Activated CD8-positive, alpha-beta memory T cell treated with anti-CD3 and anti-CD28 coated beads for 1 hour (primary cell): ENCODE measurements at places on chromosomes 2 and 18.

DNA sequence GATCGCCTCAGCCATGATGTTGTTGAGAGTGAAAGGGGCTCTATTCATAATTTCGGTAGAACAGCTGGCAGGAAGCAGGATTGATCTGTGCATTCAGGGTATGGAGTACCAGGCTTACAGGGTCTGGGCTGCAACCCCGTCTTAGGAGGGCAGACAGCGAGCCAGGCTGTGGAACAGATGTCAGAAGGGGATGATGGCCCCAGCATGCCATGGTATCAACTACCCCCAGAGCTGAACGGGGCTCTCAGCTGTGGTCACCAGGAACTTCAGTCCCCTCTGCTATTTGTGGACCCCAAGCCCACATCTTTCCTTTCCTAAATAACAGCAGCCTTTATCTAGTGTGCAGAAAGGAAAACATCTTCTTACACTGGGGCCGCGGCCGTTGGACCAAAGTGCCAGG, 422.2 kb upstream of the SALL3 start:
- DNase-seq: no peak

GRCh38 chr2:130729322-130730299, 741 bp downstream of the GPR148 start:
- no peak for DNase-seq

GRCh38 chr2:186422226-186422625, 63.8 kb upstream of the ZC3H15 start:
- DNase-seq: no peak

DNA sequence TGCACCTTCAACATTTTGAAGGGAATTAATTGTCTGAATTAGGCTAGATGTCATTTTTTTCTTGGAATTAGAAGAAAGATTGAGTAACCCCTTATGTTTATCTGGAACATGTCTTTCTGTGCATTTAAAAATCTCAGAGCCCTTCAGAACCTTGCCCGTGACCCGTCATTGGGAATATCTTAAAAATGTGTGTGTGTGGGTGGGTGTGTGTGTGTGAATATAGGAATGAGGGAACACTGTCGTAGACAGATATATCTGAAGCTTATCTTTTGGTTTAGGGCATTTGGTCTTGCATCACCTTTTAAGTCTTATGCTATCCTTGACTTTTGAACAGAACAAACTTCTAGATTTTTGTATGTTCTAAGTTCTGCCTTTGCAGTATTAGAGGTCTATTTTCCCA, 13.5 kb upstream of the IL1RL1 start:
- no peak for DNase-seq

DNA sequence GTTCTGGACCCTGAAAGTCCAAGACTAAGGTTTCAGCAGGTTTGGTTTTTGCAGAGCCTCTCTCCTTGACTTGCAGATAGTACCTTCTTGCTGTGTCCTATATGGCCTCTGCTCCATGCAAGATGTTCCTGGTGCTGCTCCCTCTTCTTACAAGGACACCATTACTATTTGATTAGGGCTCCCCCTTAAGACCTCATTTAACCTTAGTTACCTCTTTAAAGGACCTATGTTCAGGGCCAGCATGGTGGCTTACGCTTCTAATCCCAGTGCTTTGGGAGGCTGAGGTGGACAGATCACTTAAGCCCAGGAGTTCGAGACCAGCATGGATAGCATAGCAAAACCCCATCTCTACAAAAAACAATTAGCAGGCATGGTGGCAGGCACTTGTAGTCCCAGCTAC, 179.0 kb downstream of the SLC39A10 start:
- no peak for DNase-seq

DNA sequence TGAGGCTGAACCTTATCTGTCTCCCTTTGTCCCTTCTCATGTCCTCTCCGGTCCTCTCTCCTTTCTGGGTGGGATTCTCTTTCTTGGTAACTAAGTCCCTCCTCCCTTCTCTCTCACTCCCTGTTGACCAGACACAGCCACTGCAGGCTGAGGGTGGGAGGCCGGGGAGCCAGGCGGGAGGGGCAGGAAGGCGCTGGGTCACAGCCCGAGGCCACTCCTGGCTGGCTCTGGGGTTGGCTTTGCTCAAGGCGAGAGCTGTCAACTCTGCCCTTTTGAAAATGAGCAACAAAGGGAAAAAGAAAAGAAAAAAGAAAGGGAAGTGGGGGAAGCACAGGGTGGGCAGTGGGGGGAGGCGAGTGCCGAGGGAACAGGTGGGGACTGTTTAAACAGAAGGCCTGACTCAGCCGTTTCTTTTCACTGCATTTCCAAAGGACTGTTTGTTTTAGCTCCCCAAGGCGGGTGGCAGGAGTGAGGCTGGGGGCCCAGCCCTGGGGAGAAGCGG, 70.5 kb upstream of the IGFBP5 start:
- no peak for DNase-seq

- DNase-seq: no peak
These were observed 216.5 kb upstream of the SLC8A1 start for GRCh38 chr2:40668425-40668824.

DNA sequence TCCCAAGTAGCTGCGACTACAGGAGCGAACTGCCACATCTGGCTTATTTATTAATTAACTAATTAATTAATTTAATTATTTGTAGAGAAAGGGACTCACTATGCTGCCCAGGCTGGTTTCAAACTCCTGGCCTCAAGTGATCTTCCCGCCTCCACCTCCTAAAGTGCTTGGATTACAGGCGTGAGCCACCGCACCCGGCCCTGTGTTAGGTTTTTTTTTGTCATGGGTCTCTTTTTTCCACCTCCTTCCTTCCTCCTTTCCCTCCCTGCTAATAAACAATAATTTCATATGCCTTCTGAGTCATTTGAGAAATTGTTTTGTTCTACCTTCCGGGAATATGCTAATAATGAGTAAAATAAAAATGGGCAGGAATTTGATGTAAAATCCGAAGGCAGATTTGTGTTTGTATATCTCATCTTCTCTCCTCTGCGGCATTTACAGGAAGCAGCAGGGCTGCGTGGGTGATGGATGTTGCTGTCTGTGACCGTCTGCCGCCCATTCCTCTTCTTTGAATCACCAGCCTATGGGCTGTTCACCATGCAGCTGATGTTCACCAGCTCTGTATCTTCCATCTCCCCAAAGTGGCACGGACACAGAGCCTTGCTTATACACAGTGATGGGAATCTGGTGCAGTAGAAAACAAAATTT, 89.9 kb downstream of the ACSL3 start:
- DNase-seq: no peak

DNA sequence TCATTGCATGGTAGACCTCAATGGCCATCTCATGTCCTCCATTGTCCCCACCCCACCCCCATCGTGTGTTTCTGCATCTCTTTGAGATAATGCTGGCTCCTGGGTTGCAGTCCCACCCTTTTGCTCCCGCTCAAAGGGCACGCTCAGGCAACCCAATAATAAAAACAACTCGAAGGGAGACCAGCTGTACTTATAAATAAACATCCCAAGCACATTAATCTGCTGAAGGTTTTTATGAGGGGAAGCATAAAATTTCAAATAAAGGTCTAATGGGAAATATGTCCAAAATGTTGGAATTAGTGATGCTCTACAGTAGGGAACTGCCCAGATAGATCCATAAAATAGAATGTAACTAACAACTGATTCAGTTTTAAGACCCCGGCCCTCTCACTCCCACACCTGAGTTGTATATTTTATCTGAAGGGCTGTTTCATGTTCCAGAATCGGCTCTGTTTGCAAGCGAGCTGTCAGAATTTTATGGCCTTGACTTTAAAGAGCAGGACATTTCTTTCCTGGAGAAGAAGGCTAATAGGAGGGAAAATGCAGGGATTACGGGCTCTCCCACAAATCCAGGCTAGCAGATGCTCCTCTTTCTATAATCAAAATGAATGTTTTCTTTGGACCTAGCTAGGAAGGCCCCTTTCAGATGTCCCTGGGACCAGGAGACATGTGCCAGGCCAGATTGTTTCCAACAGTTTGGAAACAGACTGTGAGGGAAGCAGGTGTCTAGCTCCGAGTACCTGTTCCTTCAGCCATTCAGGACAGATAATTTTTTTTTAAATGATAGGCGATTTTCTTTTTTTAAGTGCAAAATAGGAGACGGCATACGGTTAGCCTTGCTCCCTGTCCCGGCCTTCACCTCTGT, 103.7 kb downstream of the APOB start:
- DNase-seq: no peak

- no peak for DNase-seq
These were observed 39.9 kb upstream of the DARS1 start for GRCh38 chr2:136025057-136025973.

DNA sequence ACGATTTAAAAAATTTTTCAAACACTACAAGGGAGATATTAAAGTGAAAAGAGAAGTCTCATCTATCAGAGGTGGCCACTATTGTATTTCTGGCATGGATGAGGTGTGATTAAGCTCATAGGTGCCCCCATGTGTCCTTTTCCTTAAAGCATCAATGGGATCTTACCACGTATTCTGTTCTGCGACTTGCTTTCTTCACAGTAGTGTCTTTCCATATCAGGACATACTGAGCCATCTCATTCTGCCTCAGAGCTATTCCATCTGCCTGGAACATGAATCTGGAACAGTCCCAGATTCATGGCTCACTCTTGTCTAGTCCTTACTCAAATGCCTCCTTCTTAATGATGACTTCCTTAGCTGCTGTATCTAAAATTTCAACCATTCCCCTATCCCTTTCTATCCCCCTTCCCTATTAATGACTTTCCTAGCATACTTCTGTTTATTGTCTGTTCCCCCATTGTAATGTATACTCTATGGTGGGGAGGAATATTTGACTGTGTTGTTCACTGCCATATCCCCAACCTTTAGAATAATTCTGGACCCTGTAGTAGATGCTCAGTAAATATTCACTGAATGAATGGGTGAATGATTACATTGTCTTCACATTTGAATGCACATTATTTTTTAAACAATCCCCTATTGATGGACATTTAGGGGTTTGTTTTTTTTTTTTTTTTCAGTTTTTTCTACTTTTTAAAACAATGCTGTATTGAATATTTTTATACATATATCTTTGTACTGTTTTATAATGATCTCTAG, 11.1 kb downstream of the STAMBP start:
- no peak for DNase-seq

GRCh38 chr2:191574232-191574631, 103.7 kb upstream of the NABP1 start:
- no peak for DNase-seq

GRCh38 chr2:68487773-68488355, 20.5 kb downstream of the APLF start:
- DNase-seq: no peak

GRCh38 chr18:3840766-3841165, 390.8 kb downstream of the TGIF1 start:
- DNase-seq: no peak

DNA sequence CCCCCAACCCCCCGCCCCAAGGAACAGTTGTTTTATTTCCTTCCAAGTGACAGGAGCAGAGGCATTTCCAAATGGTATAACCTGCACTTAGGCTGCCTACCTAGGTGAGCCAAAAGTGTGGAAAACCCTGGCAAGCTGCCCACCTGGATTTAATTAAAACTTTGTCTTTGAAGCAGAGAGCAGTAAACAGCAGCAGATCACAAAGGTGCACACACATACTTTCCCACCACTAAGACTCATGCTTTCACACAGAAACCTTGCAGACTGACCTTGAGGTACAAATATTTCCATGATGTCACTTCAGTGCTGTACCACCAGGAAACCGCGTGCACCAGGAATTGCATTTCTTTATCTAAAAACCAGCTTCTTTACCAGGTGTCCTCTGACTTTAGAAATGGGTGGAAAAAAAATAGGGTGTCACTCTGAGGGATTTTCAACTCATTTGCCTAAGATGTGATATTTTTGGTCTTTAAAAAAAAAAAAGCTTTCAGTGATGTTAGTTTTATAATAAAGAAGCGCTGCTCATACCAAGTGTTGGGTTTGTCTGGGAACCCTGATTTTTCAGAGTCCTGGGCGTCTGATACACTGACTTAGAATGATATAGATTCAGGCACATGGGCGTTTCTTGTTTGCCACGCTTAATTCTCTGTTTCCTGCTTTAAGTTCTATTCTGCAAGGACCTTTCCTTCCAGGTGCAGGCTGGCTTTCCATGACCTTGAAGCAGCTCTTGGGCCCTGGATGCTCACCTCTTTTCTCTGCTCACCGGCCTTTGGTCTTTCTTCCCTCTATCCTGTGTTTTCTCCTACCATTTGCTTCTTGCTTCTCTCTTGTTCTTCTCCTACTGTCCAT, 70.7 kb upstream of the BCL2L11 start:
- no peak for DNase-seq

DNA sequence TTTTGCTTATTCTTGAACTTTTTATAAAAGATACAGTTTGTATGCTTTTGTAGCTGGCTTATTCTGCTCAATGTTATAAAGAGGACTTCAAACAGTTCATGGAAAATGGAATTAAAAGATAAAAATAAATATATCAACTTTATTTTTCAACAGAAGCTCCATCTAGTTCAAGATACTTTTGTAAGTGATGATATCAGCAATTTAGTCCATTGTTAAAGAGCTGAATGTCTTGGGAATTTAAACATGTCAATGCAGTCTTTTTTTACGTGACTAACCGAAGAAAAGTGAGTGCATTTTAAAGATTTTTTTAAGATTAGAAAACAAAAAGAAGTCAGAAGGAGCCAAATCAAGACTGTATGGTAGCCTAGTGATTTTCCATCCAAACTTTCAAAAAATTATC, 85.4 kb upstream of the CHST9 start:
- no peak for DNase-seq

- DNase-seq: no peak
These were observed 132.9 kb upstream of the SH3BP4 start for GRCh38 chr2:234818937-234819336.

DNA sequence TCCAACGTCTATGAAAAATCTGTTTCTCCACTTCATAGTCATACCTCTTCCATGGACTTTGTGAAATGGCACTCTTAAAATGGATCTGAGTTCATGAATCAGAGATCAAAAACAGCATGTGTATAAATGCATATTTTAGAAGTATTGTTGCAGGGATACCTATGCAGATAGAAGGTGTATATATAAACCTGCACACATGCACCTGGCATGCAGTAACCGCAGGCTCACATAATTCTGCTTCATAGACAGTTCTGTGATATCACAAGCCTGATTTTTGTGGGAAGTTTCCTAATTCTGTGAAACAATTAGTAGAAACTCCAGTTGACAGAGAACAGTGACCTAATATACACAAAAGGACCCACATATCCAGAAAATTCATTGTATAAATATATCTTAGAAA, 421.7 kb downstream of the TGIF1 start:
- DNase-seq: no peak

DNA sequence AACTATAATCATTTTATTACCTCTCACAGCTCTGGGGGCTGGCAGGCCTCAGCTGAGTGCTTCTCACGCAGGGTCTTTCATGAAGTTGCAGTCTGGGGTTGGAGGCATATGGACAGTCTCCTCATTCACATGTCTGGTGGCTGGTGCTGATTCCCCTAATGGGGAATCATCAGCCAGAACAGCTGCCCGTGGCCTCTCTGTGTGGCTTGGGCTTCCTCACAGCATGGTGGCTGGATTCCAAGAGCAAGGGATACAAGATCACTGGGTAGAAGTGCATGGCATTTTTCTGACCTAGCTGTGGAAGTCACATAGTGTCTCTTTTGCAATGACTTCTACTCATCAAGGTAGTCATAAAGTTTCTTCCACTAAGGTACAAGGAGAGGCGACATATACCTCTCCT, 59.0 kb upstream of the LAPTM4A start:
- DNase-seq: no peak
